M059J (cell line): ENCODE measurements at places on chromosomes 4 and X. TPM values are rescaled to one million over a fixed set of nuclear protein-coding genes. Genes with fewer than 3 reads are reported as not detected.

- DNase-seq = no peak
Measured at GRCh38 chr4:23153076-23153475, 460.3 kb downstream of the GBA3 start.

GRCh38 chrX:67652543-67652942 is 108.7 kb downstream of the AR start:
- no peak for DNase-seq

DNA sequence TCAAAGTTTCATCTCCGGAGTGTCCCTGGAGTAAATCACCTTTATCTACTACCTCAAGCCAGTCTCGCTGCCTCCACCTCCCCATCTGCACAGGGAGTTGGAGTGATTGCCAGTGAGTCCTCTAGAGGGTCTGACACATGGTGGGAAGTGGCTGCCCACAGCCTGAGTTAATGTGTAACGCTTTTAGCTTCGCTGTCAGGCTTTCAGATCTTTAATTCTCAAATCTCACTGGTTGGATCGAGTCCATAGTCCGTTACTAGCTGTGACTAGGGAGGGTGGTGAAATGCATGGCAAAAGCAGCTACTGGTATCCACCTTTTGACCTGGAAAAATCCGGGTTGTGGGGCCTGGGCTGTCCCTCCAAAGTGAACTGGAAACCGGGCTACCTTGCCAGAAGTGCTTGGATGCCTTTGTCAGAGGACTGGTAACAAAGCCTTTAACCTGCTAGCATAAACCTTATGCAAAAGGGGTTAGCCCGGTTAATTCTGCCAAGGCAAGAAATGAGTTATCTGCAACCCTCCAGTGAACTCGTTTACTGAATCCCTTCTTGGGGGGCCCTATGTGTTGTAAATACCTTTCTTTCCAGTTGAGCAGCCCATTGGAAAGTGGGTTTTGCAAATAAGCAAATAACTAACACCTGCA is 5.1 kb upstream of the WDR1 start:
- DNase-seq = no peak

- DNase-seq = peak; percentile 52
Measured at GRCh38 chr4:105092768-105093167, 53.9 kb upstream of the TET2 start.

DNA sequence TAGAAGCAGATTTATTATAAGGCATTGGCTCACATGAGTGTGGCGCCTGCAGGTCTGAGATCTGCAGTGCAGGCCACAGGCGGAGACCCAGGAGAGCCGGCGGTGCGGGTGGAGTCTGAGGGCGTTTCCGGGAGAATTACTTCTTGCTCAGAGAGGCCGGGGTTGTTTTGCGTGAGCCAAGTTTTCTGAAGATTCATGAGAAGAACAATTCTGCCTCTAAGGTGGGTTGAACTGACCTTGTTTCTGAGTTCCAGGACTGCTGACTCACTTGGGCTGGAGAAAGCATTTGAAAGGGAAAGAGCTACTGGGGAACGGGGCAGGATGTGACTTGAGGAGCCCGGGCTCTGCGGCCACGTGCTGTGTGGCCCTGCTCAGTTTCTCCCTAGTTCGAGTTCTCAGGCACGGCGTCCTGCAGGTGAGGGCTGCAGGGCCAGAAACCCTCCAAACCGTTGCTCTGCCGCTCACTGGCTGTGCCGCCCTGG is 36.7 kb upstream of the SORCS2 start:
- peak; percentile 24 for DNase-seq

- DNase-seq = peak; percentile 56
Measured at GRCh38 chr4:97367878-97368277, 775.4 kb downstream of the STPG2 start.

GRCh38 chr4:82758701-82759685 is 39.6 kb downstream of the SCD5 start:
- DNase-seq = no peak

DNA sequence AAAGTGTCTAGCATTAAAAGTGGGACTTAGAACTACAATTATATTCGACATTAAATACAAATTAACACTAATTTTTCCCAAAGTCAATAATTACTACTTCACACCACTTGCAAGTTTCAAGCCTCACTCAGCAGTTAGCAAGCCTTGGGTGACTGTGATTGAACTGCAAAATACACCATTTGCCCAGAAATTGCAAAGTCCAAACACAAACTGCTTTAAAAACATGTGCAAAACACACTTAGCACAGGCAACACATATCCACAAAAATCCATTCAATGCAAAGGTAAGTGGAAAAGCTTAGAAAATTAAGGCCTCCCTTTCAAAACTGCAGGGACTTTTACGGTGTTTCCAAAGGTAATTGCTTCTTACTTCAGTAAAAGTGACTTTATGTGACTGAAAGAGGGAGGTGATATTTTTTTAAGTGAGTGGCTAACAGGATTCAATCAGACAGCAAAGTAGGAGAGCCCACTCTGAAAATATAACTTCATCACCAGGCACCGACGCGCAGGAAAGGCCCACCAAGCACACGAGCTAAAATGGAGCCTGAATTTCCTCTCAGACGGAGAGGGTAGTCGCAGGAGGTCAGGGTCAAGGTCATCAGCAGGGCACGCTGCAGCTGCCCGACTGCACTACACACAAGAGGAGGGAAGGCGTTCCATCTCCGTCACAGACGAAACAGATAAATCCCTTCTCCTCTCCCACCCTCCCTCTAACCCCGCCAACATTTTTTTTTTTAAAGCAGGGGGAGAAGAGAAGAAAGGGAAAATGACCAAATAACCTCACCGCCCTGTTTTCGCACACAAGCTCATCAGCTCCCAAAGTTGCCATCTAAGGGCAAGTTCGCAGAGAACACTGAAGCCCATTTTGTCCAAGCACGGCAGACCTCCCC is 3.1 kb downstream of the ZNF827 start:
- no peak for DNase-seq

DNA sequence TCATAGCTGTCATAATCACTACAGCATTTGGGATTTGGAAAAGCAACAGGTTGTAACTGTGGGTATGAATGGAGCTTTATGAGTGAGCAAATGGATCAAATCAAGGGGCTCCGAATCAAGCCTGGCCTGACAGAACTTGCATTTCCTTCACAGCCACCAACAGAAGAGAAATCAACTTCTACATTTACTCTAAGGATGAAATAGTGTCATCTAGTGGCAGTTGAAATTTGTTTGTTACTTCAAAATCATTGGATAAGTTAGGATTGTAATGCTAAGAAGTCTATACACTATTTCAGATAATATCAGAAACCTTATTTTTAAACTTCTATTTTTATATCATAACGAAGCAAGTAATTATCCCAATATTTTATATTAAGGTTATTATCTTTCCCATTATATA is 10.7 kb upstream of the WDR17 start:
- DNase-seq = peak; percentile 7

Gene DOK7
- 0.22 and 3.1 TPM in 2 replicates for total RNA-seq
